ENCODE measurements at places on chromosomes 6 and 20. TPM values are rescaled to one million over a fixed set of nuclear protein-coding genes. Genes with fewer than 3 reads are reported as not detected.
A peak's percentile ranks its signal among the peaks of the same experiment; 100 is the strongest.

DNA sequence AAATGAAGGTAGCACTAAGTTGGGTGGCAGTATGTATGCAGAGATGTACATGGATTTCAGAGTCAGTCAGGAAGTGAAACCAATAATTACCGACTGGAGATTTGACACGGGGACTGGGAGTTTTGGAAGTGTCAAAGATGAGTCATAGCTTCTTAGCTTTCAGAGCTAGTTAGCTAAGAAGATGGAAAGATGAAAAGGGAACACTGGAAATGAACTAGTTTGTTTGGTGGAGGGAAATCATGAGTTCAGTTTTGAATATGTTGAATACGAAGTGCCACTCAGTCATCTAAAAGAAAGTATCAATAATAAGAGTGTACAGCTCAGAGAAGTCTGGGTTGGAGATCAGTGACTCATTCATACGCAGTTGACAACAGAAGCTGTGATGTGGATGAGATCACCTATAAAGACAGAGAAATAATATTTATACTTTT, 7.5 kb downstream of the ESF1 start:
- no peak overlapping the region for H3K27ac ChIP-seq
- no peaks in the 10 kb centered on the region for H3K4me1 ChIP-seq
- no peak overlapping the region for H3K4me3 ChIP-seq
- H3K27me3 ChIP-seq, result no peaks in the 10 kb centered on the region

GRCh38 chr20:33233129-33233774, 2.5 kb upstream of the BPIFA1 start:
- no peaks in the 10 kb centered on the region for H3K4me1 ChIP-seq
- H3K27me3 ChIP-seq, result peaks cover 3% of the 10 kb centered on the region
- DNase-seq, result no peak
- H3K27ac ChIP-seq, result no peak overlapping the region
- no peak overlapping the region for H3K4me3 ChIP-seq
- H3K36me3 ChIP-seq, result no peaks in the 10 kb centered on the region

DNA sequence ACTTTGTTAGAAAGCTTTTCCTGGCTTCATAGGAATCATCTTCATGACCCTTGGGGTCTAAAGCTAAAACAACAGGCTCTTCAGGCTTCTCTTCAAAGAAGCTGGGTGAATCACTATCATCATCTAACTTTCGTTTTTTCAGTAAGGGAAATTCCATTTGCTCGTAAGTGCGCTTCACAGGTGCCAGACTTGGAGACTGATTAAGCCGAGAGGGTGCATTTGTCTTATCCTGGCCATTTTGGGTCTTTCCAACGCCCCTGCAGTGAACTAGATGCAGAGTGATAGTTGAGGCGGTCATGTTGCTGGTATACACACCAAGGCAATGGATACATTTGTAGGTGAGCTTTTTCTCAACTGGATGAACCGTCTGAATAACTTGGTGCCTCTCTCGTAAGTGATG, 38.8 kb downstream of the ADNP start:
- no peak overlapping the region for H3K4me3 ChIP-seq
- H3K4me1 ChIP-seq, result peaks cover 6% of the 10 kb centered on the region
- H3K27ac ChIP-seq, result no peak overlapping the region
- DNase-seq, result no peak

DNA sequence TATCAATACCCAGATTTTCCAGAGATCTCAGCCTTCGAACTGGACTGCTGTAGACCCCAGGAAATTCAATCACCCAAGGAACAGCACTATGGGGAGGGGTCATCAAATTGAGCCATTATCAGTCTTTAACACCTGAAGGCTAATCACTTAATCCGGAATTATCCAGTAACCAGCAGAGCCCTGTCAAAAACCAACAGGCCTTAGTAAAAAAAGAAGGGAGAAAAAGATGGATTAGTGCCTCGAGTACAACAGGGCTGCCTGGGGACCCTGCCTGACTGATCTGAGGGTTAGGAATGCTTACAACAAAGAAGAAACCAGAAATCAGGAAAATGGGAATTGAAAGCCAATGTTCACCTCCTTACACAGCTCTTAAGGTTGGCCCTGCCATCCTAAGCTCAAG, 7.6 kb downstream of the RRAGD start:
- DNase-seq, result no peak
- no peak overlapping the region for H3K4me3 ChIP-seq
- no peak overlapping the region for H3K27ac ChIP-seq
- H3K36me3 ChIP-seq, result no peaks in the 10 kb centered on the region
- H3K4me1 ChIP-seq, result no peaks in the 10 kb centered on the region
- peaks cover 22% of the 10 kb centered on the region for H3K27me3 ChIP-seq

The FRK gene
- total RNA-seq, result under 0.01 TPM

GRCh38 chr20:63693083-63693732, 3.2 kb upstream of the TNFRSF6B start:
- H3K27me3 ChIP-seq, result no peaks in the 10 kb centered on the region
- H3K4me3 ChIP-seq, result no peak overlapping the region
- peaks cover 13% of the 10 kb centered on the region for H3K36me3 ChIP-seq
- no peak overlapping the region for H3K27ac ChIP-seq
- DNase-seq, result no peak
- H3K4me1 ChIP-seq, result peaks cover 6% of the 10 kb centered on the region

GRCh38 chr20:20293691-20294385, 74.1 kb upstream of the INSM1 start:
- no peaks in the 10 kb centered on the region for H3K27me3 ChIP-seq
- H3K36me3 ChIP-seq, result no peaks in the 10 kb centered on the region
- H3K4me1 ChIP-seq, result no peaks in the 10 kb centered on the region
- no peak overlapping the region for H3K4me3 ChIP-seq
- no peak overlapping the region for H3K27ac ChIP-seq

- no peaks in the 10 kb centered on the region for H3K4me1 ChIP-seq
- no peak for DNase-seq
- H3K4me3 ChIP-seq, result no peak overlapping the region
Observed at GRCh38 chr6:40336940-40337760, 250.0 kb downstream of the LRFN2 start.

GRCh38 chr6:10323018-10323417, 91.9 kb downstream of the TFAP2A start:
- no peak overlapping the region for H3K4me3 ChIP-seq
- H3K27ac ChIP-seq, result no peak overlapping the region
- no peaks in the 10 kb centered on the region for H3K4me1 ChIP-seq
- no peaks in the 10 kb centered on the region for H3K27me3 ChIP-seq

GRCh38 chr6:25295651-25296050, 16.5 kb downstream of the CARMIL1 start:
- H3K36me3 ChIP-seq, result no peaks in the 10 kb centered on the region
- no peaks in the 10 kb centered on the region for H3K27me3 ChIP-seq
- DNase-seq, result no peak
- H3K27ac ChIP-seq, result no peak overlapping the region
- peaks cover 2% of the 10 kb centered on the region for H3K4me1 ChIP-seq
- no peak overlapping the region for H3K4me3 ChIP-seq

DNA sequence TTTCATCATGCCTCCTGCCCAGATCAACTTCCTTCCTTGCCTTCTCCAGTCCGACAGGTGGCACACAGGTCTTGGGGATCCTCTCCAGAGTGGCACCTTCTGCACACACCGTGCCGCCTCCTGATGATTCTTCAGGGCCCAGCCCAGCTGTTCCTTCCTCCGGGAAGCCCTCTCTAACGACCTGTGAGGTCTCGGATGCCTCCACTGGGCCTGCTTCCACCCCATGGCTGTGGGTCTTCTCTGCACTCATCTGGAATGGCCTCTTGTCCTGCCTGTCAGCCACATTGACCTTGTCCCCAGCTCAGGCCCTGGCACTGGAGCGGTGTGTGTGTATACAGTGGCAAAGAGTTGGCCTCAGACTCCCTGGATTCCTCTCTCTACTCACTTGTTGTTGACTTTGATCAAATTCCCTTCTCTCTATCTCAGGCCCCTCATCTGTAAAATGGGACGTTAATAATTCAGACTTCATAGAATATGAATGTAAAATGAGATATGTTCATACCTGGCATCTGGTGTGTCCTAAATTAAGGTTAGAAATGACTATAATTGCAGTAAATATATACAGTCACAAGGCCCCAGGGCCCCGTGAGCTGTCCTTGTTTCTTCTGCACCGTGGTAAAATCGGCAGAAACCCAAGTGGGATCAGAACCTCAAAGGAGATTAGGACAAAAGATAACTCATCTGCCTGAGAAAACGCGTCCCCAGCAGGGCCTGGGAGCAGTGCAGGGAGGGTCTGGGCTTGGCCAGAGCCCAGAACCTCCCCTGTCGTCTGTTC, 1.5 kb downstream of the FAM210B start:
- peaks cover 8% of the 10 kb centered on the region for H3K36me3 ChIP-seq
- peak overlapping the region; percentile 77 for H3K4me3 ChIP-seq
- H3K4me1 ChIP-seq, result peaks cover 8% of the 10 kb centered on the region
- no peaks in the 10 kb centered on the region for H3K27me3 ChIP-seq
- peak overlapping the region; percentile 51 for H3K27ac ChIP-seq

DNA sequence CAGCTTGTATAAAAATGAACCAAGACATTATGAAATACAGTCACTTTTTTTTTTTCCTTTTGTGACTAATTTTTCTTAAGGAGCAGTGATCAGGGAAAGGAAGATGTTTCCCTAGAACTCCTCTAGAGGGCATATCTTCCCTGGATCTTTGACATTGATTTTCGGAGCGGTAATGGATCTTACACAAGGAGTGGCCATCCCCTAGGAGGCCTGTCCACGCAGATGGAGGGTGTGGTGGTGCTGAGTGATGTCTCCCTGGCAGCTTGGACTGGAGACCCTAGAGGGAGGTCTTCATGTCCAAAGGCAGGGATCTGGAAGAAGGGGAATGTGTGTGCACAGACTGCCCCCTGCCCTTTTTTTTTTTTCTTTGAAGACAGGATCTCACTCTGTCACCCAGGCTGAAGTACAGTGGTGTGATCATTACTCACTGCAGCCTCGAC, 7.0 kb upstream of the KIFC1 start:
- no peaks in the 10 kb centered on the region for H3K36me3 ChIP-seq
- H3K27me3 ChIP-seq, result 0 out of 2 replicates have a peak, but pooled peaks cover 2% of the 10 kb centered on the region
- no peak overlapping the region for H3K4me3 ChIP-seq
- peak; percentile 80 for DNase-seq
- no peak overlapping the region for H3K27ac ChIP-seq

The HLA-DQB1 gene
- total RNA-seq, result not detected

DNA sequence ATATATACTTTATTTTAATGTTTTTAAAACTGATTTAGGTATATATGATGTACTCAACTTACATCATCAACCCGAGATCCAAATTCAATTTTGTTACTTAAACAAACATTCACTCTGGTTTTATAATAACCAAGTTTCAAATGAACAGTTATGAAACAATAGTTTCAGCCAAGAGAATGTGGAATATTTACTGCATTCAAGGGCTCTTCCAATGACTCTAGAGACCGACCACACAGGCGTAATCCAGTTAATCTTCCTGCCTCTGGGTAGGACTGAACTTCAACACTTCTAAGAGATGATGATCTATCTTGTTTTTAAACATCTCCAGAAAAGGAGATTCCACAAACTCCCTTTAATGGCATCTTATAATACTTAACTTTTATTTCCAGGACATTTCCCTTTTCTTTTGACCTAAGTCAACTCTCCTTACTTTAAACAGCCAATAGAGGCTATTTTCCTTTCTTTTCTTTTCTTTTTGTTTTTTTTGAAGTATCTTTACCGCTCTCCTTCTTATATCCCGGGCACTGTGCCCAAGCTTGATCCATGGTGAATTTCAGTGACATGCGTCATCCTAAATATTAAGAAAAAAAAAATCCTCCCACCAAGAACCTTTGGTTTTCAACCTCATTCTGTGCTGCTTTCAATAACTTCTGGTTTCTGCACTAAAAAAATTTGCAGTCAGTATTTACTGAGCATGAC, 110.1 kb downstream of the KIF13A start:
- no peak overlapping the region for H3K4me3 ChIP-seq
- no peak overlapping the region for H3K27ac ChIP-seq
- no peaks in the 10 kb centered on the region for H3K27me3 ChIP-seq
- H3K4me1 ChIP-seq, result peaks cover 10% of the 10 kb centered on the region

DNA sequence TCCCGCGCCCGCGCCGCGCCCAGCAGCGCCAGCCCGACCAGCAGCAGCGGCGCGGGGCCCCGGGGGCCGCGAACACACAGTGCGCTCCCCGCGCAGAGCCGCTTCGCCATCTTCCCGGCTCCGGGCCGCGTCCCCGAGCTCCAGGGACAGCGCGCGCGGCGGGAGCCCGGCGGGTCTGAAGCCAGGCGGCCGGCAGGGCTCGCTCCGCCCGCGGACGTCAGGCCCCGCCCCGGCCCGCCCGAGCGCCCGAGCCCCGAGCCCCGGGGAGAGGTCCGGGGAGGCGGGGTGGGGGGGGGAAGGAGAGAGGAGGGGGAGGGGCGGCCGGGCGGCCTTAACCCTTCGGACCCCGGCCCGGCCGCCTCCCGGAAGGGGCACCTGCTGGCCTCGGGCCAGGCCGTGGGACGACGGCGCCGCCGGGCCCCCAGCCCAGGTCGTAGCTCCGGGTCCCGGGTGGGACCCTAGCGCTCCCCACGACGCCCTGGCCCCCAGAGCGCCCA, at the start of gene LAMA5:
LAMA5 (minus strand) TSS at position 177 of the 497 bp plus-strand sequence; CDS start at position 110, 67 bp downstream.
- peak within 1 kb of the TSS; percentile 69 for H3K4me3 ChIP-seq
- peaks cover 1% of the 10 kb centered on the region for H3K36me3 ChIP-seq
- no peaks in the 10 kb centered on the region for H3K27me3 ChIP-seq

- H3K27me3 ChIP-seq, result no peaks in the 10 kb centered on the region
- DNase-seq, result no peak
- H3K27ac ChIP-seq, result no peak overlapping the region
- peaks cover 3% of the 10 kb centered on the region for H3K36me3 ChIP-seq
- no peak overlapping the region for H3K4me3 ChIP-seq
Observed at GRCh38 chr20:3996399-3996798, 19.0 kb downstream of the RNF24 start.

DNA sequence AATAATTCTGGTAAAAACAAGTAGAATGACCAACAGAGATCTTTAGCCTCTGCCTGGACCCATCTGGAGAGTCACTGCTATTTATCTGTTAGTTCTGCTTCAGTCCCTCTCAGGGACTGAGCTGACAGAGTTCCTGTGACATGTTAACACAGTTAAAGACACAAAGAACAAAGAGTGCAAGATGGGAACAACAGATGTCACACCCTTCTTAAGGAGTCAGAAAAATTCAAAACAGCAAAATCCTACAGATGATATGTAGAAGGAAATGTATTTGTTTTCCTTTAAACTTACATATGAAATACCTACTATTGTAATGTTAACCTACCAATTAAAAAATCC, 102.2 kb downstream of the FYN start:
- no peak overlapping the region for H3K27ac ChIP-seq
- H3K4me3 ChIP-seq, result no peak overlapping the region
- H3K4me1 ChIP-seq, result peaks cover 3% of the 10 kb centered on the region
- no peak for DNase-seq
- H3K27me3 ChIP-seq, result no peaks in the 10 kb centered on the region
- H3K36me3 ChIP-seq, result peaks cover 3% of the 10 kb centered on the region

DNA sequence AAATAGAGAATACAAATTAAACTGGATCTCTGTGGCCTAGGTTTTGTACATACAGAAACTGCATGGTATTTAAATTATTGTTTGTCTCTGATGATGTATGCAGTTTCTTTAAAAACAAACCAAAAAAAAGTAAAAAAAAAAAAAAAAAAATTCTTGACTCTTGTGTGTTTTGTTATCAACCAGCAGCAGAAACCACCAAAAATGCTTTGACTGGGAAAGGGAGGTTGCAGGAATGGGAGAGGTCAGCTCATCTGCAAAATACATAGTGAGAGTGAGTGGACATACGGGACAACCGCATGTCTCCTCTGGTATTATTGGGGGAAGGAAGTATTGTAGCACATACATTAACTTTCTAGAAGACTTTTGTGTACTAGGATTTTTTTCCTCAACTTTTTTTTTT, 38.0 kb downstream of the TBC1D7 start:
- no peaks in the 10 kb centered on the region for H3K27me3 ChIP-seq
- no peak overlapping the region for H3K4me3 ChIP-seq
- H3K4me1 ChIP-seq, result no peaks in the 10 kb centered on the region
- H3K36me3 ChIP-seq, result peaks cover 19% of the 10 kb centered on the region

GRCh38 chr20:8339349-8339748, 207.3 kb downstream of the PLCB1 start:
- H3K4me3 ChIP-seq, result no peak overlapping the region
- H3K27ac ChIP-seq, result no peak overlapping the region
- no peaks in the 10 kb centered on the region for H3K27me3 ChIP-seq
- DNase-seq, result no peak
- no peaks in the 10 kb centered on the region for H3K36me3 ChIP-seq
- no peaks in the 10 kb centered on the region for H3K4me1 ChIP-seq

Measured in IMR-90 (cell line).